Lung (tissue), 17 donors: ENCODE measurements at places on chromosomes 16 and 17.
A peak's percentile ranks its signal among the peaks of the same experiment; 100 is the strongest.

GRCh38 chr16:1026784-1027500 lies 45.4 kb downstream of the SOX8 start:
- no peak for DNase-seq

DNA sequence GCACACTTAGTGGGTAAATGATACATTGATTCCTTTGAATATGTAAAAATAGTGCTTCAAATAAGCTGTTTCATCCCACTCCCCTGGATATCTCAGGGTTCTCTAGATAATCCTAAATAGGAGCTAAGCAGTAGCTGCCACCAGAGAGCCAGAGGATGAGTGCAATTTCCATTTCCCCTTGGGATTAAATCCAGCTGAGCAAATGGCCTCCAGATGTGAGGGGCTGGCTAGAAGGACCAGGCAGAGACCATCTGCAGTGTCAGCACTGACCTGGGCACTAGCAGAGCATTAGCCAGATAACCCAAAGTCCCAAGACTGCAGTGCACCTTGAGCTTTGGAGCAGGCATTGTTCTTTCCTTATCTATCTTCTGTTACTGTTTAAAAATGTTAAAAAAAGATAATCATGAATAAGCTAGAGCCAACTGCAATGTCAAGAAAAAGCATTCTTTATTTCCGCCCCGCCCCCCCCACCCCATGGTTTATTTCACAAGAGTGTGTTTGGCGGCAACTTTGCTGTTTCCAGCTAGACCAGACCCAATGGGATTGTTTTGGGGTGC lies 19.5 kb downstream of the GPR179 start:
- DNase-seq = no peak

DNA sequence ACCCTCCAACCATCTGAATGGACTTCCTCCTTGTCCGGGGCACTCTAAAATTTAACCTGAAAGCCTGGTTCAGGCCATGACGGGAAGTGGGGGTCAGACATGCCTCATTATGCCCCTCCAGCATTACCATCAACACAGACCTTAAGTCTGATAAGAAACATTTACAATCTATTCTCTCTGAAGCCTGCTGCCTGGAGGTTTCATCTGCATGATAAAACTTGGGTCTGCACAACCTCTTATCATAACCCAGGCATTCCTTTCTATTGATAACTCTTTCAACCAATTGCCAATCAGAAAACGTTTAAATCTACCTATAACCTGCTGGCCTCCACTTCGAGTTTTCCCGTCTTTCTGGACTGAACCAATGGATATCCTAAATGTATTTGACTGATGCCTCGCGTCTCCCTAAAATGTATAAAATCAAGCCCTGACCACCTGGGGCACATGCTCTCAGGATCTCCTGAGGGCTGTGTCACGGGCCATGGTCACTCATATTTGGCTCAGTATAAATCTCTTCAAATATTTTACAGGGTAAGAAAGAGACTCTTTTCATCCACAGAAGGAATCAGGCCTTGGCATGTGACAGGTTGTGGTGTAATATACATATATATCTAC lies 45.6 kb downstream of the LYRM1 start:
- no peak for DNase-seq

GRCh38 chr17:83007504-83008185 lies 71.8 kb upstream of the METRNL start:
- DNase-seq = no peak

DNA sequence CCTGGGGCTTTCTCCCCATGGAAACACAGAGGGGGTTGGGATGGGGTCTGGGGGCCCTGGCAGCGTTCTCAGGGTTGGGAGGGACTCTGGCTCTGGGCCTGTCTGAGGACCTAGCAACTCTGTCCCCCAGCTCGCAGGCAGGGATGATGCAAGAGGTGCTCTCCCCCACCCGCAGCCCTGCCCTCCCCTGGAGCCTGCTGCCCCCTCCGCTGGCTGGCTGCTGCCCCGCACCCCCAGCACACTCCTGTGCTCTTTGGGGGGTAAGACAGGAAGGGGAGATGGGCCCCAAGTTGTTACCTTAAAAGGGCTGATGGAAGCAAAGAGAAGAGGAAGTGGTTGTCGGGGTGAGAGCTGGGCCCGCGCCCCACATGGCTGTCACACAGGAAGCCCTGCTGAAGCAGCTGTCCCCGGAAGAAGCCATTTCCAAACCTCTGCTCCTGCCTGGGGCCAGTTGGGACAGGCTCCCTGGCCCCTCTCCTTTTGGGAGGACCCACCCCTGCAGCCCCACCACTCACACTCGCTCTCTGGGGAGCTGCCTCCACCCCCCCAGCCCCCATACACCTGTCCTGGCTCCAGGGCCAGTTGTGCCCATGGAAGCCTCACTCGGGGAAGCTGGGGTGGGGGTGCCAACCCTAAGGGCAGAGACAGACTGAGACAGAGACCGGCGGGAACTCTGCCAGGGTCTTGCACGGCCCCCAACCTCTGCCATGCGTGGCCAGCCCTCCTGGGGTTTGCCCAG lies 2.5 kb downstream of the CORO1A start:
- DNase-seq = no peak

- no peak for DNase-seq
These were observed 21.4 kb upstream of the MPRIP start for GRCh38 chr17:17020821-17021193.

GRCh38 chr16:88652762-88653063 lies 1.9 kb upstream of the CYBA start:
- DNase-seq = no peak

DNA sequence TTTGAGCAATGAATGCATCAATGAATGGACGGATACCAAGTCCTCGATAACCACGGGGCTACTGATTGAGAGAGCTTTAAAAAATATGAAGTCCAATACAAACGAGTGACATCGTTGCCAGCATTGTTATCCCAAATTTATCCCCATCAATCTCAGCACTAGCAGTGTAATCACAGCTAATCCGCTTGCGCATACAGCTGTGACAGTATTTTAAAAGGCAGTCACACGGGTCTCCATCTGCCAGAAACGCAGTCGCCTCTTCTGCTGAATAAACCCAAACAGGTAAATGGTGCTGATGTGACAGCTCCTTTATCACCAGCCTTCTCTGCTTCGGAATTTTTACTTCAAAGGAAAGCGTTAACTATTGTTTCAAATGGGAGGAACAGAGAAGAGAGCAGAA lies 311.1 kb downstream of the XYLT1 start:
- no peak for DNase-seq

DNA sequence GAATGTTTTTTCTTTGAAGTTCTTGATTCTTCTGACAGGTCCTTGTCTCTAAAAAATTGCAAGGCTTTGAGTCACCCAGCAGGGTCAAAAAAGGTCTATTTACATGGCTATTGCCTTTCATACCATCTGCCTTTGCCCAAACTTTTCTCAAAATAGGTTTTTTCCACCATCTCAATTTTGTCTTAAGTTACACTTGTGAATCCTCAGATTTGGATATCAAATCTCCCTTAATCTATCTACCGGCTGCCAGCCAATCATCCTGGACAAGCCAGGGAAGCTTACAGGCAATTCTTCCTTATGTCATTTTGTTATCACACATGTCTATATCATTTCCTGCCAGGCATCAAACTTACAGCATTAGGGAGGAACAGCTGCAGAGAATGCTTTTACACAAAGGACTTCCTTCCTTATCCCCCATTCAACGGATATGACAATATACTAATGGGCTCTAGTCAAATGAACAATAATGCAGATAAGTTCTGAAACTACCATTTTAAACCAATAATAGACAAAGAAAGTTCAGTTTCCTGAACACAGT lies 104.1 kb upstream of the CORO6 start:
- DNase-seq = peak; percentile 77

GRCh38 chr17:80861892-80862291 lies 129.7 kb upstream of the CHMP6 start:
- DNase-seq = peak; percentile 46

GRCh38 chr17:31562376-31562840 lies 170.9 kb downstream of the RAB11FIP4 start:
- DNase-seq = no peak
